ENCODE measurements at places on chromosomes 7 and 10.

DNA sequence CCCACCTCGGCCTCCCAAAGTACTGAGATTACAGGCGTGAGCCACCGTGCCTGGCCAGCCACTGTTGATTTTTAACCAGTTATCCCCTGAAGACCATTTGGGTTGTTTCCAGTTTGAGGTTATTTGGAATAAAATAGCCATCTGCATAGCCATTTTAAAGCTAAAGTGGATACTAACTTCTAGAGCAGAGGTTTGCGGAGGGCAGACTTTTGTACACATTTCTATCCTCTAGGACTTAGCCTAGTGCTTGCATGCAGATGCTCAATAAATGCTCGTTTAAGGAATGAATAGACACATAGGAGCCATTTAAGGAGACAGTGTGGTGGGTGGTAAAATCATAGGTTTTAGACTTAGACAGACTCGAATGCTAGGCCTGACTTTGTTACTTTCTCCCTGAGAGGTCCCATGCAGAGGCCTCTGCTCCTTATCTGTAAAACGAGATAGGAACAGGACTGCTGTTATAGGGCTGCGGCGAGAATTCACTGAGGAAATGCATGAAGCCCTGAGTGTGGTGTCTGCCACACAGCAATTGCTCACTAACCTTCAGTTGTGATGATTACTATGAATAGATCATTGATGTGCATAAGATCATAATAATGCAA lies 75.9 kb downstream of the PFKFB3 start:
- DNase-seq: no peak

DNA sequence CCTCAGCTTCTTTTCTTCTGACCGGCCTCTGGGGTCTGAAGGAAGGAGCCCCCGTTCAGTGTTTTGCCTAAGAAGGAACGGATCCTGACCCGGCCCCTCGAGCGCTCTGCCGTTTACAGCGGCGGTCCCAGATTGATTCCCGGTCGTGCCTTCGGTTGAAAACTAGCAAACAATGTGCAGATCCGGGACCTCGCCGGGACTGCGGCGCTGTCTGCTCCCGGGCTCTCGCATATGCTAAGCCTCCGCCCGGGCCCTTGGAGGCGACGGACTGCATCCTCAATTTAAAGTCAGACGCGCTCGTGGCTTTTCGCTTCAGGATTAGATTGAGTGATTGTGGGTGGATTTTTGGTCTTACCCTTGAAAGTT lies 559 bp downstream of the DBF4 start:
- DNase-seq: no peak

DNA sequence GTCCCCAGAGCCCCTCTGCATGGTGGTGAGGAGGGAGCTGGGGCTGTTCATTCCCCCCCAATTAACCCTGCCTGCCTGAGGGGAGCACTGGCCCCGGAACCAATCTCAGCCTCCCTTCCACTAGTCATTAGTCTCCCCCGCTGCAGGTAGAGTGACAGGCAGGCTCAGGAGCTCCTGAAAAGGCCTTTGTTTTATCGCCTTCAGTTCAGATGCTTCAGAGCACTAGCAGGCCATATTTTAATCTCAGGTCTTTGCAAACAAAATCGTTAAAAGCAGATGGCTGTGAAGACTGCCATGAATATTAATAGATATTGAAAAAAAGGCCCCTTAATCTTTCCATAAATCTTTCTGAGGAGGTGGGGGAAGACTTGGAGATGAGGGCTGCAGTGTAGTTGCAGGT lies 250.7 kb downstream of the RPS24 start:
- DNase-seq: no peak

- DNase-seq: no peak
Observed at GRCh38 chr7:30706908-30707307, 24.7 kb upstream of the CRHR2 start.

- no peak for DNase-seq
Observed at GRCh38 chr7:71768450-71768849, 636.5 kb downstream of the GALNT17 start.

GRCh38 chr10:16788125-16788524 lies 29.1 kb downstream of the RSU1 start:
- DNase-seq: no peak

Measured in NCI-H2029 treated with DMSO at 0.1 percent for 48 hours (cell line).